CD8-positive, alpha-beta memory T cell (primary cell): ENCODE measurements at places on chromosomes 1 and 21. TPM values are rescaled to one million over a fixed set of nuclear protein-coding genes. Genes with fewer than 3 reads are reported as not detected.

The ZSWIM5 gene
- polyA plus RNA-seq: 0.69 TPM

The S100A4 gene
- polyA plus RNA-seq: 2,575 TPM

The TRAF5 gene
- 38.3 TPM for polyA plus RNA-seq

The VTCN1 gene
- polyA plus RNA-seq: not detected

The CD1B gene
- polyA plus RNA-seq: not detected

The DISC1 gene
- polyA plus RNA-seq: 2.4 TPM

The LCE1E gene
- polyA plus RNA-seq: not detected

The RNF186 gene
- polyA plus RNA-seq: not detected

The CD53 gene
- polyA plus RNA-seq: 1,104 TPM

The SLC22A15 gene
- polyA plus RNA-seq: not detected

The ARHGEF19 gene
- 12.7 TPM for polyA plus RNA-seq

The PPT1 gene
- 138 TPM for polyA plus RNA-seq

The BEST4 gene
- 0.54 TPM for polyA plus RNA-seq

The CD84 gene
- 58.1 TPM for polyA plus RNA-seq
